ENCODE measurements at places on chromosomes 11 and 22.

DNA sequence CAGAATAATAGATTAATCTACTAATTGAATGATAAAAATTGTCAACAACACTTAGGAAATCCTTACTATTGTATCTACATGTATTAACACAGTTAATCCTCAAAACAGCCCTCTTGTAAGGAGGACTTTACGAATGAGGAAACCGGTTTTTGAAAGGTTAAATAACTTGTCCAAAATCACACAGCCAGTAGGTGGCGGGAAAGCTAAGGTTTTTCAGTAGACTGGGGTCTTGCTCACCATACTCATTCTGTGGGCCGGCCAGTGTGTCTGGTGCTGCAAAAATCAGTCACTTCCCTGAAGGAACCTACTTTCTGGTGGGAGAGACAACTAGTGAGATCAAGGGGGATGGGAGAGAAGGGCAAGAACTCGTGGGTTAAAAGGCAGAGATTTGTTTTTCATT is 3.8 kb downstream of the DCPS start:
- no peak for DNase-seq

GRCh38 chr11:108804511-108804910 is 139.6 kb downstream of the DDX10 start:
- no peak for DNase-seq

- no peak for DNase-seq
Observed at GRCh38 chr22:43293655-43294392, 49.3 kb downstream of the SCUBE1 start.

DNA sequence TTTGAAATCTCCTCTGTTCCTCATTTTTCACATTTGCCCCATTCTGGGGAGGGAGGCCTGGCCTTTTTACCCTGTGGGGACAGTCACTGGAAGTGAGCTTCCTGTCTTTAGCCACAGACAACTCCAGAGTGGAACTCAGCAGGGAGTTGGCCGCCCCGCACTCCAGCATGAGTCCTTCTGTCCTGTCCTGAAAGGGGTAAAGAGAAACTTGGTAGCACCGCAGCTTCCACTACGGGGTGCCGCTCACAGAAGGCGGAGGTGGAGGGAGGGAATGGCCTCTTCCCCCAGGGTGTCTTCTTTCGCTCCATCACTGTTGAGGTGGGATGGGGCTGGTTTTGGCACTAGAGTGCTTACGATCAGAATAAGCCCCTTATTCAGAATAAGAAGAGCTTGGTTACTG is 132.2 kb downstream of the ST3GAL4 start:
- no peak for DNase-seq

DNA sequence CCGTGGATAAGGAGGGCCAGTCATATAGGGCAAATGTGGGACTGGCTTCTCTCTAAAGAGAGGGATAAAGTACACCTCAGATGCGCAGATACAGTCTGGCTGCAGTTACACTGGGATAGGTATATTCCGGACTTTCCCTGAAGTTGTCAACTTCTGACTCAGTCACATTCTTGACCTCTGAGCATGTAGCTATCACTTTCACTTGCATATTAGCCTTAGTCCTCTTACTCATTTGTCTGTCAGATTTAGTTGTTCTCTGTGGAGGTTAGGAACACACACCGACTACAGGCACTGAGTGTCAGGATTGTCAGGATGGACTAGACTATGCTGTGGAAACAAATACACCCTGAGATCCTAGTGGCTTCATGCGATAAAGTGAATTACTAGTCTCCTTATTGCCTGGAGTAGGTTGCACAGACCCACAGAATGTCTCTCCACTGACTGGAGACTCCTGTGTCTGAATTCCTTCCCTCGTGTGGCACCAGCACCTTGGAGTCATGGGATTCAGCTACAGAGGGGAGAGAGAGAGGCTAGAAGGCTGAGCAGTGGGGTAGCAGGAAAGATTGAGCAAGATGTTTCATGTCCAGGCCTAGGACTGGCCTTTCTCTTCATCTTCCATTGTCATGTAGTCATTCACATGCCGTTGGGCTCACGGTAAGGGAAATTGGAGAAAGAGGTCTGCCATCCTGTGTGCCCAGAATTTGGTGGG is 654.3 kb downstream of the NTM start:
- DNase-seq = peak; percentile 62

GRCh38 chr11:26204101-26204500 is 127.8 kb upstream of the ANO3 start:
- no peak for DNase-seq

- DNase-seq = no peak
Observed at GRCh38 chr11:111077530-111078322, 167.8 kb upstream of the POU2AF2 start.

GRCh38 chr11:119681361-119681910 is 47.6 kb downstream of the NECTIN1 start:
- DNase-seq = no peak

DNA sequence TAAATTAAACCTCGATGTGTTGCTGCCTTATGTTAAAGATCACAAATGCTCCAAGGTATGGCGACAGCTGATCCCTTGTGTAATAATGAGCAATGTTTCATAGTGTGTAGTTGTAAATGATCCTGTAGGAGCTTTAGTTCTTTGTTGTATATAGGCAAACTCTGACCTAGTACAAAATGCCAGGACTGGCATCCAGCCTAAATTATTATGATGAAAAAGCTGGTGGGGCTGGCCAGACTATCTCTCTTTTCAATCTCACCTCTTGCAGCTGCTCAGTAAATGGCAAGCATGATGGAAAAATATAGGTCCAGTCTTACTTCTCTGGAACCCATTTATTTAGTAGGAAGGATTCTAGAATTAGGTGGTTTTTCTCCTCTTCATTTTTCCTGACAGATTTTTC is 345.1 kb upstream of the C11orf87 start:
- DNase-seq = no peak

- no peak for DNase-seq
Observed at GRCh38 chr11:26761361-26761809, 39.5 kb upstream of the SLC5A12 start.

DNA sequence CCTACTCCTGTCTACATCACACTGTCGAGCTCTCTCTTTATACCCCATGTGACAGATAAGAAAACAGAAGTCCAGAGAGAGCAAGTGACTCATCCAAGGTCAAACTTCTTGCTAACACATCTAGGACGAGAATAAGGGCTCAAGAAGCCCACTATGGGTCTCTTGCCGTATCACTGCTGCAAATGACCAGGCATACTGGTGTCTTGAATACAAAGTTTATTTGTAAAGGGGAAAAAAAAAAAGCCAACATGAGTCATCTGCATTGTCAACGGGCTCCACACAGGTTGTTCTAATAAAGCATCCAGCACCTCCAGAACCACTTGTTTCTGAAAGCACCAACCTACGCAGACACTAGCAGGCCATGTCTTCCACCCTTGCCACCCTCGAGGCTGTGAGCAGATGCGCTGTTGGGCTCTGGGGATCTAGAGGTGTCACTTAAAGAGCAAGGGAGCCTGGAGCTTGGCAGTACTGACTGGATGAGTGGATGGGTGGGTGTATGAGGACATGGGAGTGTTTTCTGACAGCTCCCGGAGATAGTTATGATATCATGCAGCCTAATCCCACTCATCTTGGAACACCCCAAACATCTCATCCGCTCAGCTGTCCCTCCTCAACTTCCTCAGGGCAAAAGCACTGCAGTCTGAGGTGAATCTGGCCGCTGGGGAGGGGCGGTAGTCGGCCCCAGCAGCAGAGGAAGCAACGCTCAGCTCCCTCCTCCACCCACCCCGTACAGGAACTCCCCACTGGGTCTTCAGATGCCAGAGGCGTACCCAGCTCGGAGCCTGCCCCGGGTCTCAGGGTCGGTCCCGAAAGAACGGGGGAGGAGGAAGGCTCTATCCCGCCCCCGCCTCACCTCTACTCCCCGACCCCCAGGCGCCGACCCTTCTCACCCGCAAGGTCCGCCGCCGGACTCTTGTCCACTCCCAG is 1.0 kb downstream of the SMCO4 start:
- DNase-seq = peak; percentile 59

- DNase-seq = no peak
Observed at GRCh38 chr22:49897015-49897684, 21.1 kb downstream of the ALG12 start.

GRCh38 chr11:47161134-47161854 is 15.4 kb downstream of the ARFGAP2 start:
- DNase-seq = peak; percentile 79

DNA sequence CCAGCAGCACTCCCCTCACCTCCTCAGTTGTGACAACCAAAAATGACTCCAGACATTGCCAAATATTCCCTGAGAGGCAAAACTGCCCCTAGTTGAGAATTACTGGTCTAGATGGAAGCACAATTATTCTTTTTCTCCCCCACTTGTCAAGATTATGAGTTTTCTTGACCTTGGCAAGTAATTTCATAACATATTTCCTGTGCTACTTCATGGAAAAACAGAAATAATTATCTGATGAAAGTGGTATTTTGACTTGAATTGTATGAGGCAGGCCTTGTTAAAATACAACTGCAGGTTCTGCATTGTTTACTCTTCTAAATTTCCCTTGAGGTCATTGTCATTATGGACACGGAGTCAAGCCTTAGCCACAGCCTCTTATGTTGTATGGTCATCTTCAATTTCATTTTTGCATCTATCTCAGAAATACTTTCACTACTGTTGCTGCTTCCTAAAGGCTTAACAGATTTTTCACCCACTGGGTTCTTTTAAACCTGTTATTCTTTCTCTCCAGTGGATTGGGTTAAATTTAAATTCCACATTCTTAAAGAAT is 32.2 kb upstream of the LDLRAD3 start:
- no peak for DNase-seq

DNA sequence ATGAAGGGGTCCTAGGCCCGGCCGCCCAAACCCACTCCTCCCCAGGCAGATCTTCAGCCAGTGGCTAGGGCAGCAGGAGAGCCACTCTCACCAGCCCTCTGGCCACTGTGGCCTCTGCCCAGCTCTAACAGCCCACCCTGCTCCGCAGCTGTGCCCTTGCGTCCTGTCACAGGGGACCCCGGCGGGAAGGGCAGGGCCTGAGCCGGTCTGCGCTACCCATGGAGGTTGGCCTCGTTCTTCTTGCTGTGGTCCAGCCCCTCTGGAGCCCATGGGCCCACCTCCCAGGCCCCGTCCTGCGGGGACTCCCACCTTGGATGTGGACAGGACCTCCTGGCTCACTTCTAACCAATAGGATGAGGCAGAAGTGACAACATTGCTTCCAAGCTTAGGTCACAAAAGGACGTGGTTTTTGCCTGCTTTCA is 38.3 kb upstream of the TH start:
- DNase-seq = no peak
